ENCODE measurements at places on chromosomes 2 and 18. TPM values are rescaled to one million over a fixed set of nuclear protein-coding genes. Genes with fewer than 3 reads are reported as not detected.
A peak's percentile ranks its signal among the peaks of the same experiment; 100 is the strongest.

GRCh38 chr2:99722476-99722875 is 232.7 kb upstream of the REV1 start:
- no peak for DNase-seq

- no peak for DNase-seq
These were observed 12.1 kb downstream of the COPS9 start for GRCh38 chr2:240123821-240124650.

GRCh38 chr18:49309676-49310075 is 150.8 kb downstream of the DYM start:
- DNase-seq: no peak

DNA sequence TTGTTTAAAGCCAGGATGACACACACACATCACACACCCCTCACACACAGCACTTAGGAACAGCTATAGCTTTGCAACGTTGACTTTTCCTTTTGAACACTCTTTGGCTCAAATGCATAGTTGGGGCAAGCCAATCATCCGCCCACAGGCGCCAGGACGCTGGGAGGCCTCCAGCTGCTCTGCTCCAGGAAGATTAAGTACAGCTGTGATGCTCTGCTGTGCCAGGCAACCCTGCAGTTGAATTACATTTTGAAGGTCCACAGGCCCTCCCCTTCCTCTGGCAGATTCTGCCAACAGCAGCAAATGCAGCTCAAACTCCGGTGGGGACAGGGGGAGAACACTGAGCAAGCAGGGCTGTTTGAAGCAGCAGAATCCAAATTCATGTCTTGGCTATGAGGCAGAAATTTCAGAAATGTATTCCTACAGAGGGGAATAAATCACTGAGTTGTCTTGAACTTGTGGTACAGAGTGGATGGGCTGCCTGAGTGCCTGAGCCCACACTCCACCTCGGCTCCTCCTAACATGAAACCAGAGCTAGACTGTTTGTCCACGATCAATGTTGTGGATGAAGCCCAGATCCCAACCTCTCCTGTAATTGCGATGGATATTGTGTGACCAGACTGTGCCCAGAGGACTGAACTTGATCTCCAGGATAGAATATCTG is 86.5 kb upstream of the PPP1CB start:
- no peak for DNase-seq

DNA sequence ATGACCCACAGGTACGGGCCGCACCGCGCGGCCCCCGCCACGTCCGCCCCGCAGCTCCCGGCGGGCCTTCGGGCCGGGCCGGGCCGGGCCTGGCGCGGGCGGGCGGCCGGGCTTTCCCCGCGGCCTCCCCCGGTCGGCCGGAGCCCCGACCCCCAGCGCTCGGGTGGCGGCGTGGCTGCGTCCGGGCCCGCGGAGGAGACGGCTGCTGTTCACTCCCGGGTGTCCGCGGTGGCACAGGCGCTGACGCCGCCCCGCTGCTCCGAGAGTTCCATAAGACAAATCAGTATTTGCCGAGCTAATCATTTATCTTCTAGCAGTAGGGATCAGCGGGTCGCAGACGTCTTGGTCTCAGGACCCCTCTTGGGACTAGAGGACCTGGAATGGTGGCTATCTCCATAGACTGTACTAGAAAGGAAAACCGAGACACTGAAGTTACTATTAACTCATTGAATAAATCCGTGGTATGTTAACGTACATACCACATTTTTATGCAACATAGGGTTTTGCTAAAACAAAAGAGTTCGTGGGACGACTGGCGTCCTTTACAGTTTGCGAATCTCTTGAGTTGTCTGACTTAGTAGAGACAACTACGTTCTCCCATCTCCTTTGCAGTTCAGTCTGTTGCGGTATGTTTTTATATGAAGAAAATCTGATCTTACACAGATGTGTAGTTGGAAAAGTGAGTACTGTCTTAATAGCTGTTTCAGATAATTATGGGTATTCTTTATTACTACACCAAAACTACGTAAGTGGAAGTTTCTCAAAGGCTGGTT is 500 bp downstream of the LIMS1 start:
- DNase-seq: no peak

DNA sequence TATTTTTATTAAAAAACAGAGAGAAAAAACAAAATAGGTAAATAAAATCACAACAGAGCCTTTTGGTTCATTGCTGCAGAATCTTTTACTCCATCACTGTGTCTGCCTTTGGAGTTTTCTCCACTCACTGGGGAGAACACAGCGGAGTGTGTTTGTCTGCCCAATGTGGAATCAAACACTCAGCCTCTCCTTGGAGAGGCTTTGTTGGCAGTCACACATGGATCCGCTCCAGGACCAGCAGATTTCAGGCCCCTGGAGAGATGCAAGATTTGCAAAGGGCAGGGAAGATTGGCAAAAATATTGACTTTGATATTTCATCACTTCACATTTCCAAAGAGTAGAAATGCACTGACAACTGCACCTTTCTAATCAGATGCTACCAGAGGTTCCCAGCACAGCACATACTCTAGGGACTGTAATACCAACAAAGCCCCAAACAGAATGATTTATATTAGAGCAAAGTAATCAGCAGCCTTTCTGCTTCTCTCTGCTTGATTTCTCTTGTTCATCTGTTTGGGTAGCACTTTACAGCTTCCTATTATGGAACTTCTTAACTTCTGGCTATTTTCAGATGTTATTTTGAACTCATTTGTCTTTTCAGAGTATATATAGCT is 1898.8 kb upstream of the PIK3C3 start:
- peak; percentile 59 for DNase-seq

GRCh38 chr18:54089749-54090459 is 134.6 kb downstream of the MBD2 start:
- DNase-seq: no peak

GRCh38 chr18:35502052-35502451 is 4.3 kb upstream of the INO80C start:
- DNase-seq: no peak

GRCh38 chr2:85802354-85803103 is 48.7 kb downstream of the ATOH8 start:
- DNase-seq: no peak

DNA sequence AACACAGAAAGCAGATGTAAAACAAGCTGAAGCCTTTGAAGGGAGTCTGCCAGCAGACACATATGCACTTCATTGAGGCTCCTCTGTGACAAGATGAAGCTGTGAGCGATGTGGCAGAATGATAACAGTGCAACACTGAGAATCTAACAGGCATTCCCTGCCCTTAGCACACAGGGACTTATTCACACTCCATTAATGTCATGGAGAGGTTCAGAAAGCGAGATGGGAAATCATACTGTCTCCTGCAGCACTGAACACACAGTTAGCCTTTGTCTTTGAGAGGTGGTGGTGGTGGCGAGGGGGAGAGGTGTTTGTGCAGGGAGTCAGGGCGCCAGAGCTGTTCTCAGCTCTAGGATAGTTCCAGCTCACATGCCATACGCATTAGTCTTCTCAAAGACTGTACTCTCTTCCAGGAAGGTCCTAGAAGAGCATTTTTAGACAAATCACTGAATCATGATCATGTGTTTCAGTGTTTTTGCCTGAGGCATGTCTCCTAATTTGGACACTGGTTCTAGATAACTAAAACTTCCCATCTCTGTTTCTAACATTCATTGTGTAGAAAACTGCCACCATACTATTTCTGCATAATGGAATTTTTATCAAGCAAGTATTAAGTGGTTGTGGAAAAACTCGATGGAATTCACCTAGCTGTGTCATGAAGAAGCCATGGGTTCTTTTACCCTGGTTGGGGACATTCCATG is 93.5 kb upstream of the ITGB6 start:
- no peak for DNase-seq

DNA sequence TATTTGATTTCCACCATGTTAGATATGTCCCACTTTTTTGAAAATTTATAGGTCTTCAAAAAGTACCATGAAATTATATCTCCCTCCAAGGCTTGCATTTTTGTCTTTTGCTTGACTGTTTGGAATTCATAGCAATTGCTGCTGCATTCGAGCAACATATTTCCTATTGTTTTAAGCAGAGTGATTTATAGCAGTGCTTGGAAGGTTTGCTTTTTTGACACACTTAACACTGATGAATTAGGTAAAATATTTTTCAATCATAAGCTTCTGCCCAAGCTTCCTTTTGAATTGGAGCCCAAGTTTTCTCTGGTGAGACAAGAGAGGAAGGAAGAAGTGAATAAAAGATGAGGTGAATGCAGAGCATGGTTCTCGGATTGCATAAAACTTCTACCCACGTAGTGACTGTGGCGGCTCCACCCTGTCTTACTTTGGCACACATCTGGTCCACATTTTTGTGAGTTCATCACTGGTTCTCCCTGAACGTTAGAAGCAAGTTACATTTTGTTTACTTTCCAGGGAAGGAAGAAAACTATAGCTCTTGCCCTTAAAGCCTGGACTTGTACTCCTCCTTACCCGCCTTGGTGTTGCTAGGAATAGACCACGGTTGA is 667.0 kb downstream of the TSN start:
- DNase-seq: no peak

- no peak for DNase-seq
These were observed 39.3 kb downstream of the CD302 start for GRCh38 chr2:159758686-159759085.

DNA sequence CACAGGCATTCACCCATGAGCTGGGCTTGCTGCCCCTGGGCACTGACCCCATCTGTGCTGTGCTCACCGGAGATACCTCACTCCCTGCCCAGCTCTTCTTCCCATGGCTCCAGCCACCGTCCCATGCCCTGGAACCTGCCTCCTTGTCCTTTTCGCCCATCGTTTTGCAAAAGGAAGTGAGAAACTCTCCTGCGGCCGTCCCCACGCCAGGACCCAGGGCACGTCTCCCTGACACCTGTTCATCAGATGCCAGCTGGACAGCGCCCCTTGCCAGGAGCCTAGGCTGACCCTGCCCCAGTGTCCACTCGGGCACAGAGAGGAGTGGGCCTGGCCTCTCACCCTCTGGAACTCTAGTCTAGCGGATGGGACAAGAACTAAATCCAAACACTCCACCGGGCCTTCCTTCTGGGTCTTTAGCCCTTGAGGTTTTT is 238.6 kb downstream of the SEPTIN10 start:
- no peak for DNase-seq

DNA sequence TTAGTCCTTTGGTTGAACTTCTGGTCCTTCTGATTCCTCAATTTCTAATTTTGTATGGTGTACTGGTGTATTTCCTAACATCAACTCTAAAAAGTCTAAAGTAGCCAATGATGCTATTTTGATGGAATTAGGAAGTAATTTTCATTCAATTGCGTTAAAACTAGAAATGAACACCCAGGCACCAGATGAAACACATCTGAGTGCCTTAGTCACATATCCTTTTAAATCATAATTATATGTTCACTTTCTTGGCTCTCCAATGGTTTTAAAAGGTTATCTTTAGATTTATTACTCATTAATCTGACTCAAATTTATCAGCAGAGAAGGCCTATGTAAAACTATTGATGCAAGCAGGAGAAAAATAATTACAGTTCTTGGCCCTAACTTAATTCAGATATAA is 119.7 kb downstream of the GAREM1 start:
- DNase-seq: no peak

DNA sequence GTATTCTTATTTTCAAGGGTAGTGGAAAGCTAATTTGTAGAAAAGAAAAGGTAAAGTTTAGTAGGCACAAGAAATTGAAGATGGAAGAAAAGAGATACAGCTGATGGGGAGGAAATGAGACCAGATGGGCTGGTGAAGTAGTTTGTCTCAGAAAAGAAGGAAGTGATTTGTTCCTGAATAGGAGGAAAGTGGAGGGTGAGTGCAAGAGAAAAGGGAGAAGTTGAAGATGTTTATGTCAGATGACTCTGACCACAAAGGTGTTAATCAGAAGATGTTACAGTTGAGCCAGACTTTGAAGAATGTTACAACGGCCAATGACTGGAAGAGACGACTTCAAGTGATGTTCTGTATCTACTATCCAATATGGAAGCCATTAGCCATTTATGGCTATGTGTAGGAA is 21.2 kb downstream of the ZSCAN30 start:
- DNase-seq: no peak

DNA sequence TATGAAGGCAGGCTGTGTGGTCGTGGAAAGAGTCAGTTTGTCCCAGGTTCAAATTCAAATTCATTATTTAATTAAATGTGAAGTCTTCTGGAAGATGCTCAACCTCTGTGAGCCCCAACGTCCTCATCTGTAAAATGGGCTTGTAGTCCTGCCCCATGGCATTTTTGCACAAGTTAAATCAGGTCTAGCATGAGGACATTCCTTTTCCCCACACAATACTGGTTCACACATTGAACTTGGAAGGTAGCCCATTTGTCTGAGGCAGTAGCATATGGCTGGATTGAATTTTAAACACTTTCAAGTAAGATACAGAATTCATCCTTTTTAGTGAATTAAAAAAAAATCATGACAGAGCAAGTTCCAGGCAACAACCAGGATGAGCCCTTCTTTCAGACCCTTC is 665.4 kb upstream of the HS6ST1 start:
- no peak for DNase-seq

- no peak for DNase-seq
These were observed 788.4 kb upstream of the SOX11 start for GRCh38 chr2:4903656-4904348.

DNA sequence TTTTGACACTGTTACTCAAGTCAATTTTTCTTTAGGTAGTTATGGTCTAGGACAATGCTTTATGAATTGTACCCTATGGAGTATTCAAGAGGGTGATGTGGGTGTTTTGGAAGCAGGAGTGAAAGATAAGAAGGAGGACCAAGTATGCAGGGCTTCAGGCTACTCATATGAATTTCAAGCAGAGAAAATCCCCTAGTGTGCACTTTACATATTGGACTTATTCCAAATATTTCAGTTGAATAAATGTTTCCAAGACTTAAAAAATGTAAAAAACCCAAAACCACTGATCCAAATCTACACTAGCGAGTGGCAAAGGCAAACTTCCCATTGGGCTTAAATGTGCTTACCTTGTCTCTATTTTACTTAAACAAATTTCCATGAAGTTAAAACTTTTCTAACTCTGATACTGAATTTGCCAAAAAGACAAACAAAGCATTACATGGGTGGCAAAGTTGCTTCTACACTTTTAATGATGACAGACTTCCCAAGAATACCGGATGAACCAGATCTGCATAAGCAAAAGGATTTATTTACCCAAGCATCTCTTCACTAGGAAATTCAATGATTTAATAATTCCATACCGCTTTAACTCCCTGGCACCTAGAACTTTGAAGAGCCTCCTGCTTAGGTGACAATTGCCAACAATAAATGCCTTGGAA is 1233.5 kb upstream of the NXPH2 start:
- DNase-seq: no peak

GRCh38 chr2:228426502-228427216 is 245.2 kb upstream of the SPHKAP start:
- DNase-seq: no peak

DNA sequence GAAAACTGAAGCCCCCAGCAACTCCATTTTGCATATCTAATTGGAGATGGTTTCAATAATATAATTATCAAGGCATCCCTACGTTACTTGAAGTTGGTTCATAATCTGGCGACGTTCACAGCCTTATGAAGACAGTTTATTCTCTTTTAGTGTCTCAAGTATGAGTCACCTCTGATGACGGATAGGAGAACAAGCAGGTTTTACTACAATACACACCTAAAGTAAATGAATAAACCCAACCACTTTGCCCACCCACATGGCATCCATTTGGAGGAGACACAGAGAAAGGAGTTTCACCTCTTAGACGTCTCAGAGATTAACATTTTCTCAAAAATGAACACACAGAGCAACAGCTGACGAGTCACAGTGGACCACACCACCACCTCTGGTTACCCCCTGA is 40.8 kb downstream of the BCL11A start:
- DNase-seq: no peak

The GPR35 gene
- 2.4 TPM for total RNA-seq

The TACR1 gene
- 1.00 TPM for total RNA-seq

The ACMSD gene
- total RNA-seq: not detected

The ZSWIM2 gene
- total RNA-seq: 0.18 TPM

The FSIP2 gene
- total RNA-seq: 3.3 TPM

The ABCG8 gene
- total RNA-seq: 0.27 TPM

The ASB1 gene
- 15.9 TPM for total RNA-seq

The POTEI gene
- 0.27 TPM for total RNA-seq

The CCDC141 gene
- total RNA-seq: 2.6 TPM

The RAPGEF4 gene
- 45.1 TPM for total RNA-seq
